ENCODE measurements at places on chromosomes 2 and 18.

GRCh38 chr2:219057709-219058540, 2.8 kb downstream of the IHH start:
- DNase-seq = peak; percentile 64

GRCh38 chr18:30302181-30302580, 740.4 kb downstream of the DSC3 start:
- DNase-seq = no peak

- DNase-seq = no peak
These were observed 70.3 kb upstream of the RMDN2 start for GRCh38 chr2:37854676-37855282.

DNA sequence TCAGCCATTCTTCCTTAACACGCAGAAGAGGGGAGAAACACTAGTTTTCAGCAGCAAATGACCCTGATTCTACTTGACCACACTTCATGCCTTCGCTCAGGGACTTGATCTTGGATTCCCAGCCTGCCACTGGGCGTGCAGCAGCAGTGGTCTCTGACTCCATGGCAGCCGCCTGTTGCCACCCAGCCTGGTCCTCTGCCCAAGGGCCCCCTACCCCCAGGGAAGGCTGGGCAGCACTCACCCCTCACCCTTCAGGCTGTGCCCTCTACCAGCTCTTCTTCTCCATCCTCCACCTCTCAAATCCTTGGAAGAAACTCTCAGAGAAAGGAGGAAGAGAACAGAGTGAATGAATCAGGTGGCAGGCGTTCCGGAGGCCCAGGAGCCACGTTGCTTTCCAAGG, 32.1 kb upstream of the RPL31 start:
- no peak for DNase-seq

GRCh38 chr2:233037078-233037477, 4.6 kb downstream of the NEU2 start:
- no peak for DNase-seq

GRCh38 chr2:136909777-136910176, 144.4 kb downstream of the THSD7B start:
- no peak for DNase-seq

DNA sequence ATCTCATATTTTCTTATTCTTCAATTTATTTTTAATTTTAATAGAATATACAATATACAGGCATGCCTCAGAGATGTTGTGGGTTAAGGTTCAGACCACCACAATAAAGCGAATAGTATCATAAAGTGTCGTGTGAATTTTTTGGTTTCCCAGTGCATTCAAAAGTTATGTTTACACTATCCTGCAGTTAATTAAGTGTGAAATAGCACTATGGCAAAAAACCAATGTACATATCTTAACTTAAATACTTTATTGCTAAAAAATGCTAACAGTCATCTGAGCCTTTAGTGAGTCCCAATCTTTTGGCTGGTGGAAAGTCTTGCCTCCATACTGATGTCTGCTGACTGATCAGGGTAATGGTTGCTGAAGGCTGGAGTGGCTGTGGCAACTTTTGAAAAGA, 637.6 kb downstream of the TDRD15 start:
- no peak for DNase-seq

- DNase-seq = no peak
These were observed 267.3 kb downstream of the SPAG16 start for GRCh38 chr2:213551526-213551925.

Data from NCI-H2171 treated with DMSO at 0.1 percent for 48 hours (cell line).